Ovary (tissue), 10 donors: ENCODE measurements at places on chromosomes 4 and X.

DNA sequence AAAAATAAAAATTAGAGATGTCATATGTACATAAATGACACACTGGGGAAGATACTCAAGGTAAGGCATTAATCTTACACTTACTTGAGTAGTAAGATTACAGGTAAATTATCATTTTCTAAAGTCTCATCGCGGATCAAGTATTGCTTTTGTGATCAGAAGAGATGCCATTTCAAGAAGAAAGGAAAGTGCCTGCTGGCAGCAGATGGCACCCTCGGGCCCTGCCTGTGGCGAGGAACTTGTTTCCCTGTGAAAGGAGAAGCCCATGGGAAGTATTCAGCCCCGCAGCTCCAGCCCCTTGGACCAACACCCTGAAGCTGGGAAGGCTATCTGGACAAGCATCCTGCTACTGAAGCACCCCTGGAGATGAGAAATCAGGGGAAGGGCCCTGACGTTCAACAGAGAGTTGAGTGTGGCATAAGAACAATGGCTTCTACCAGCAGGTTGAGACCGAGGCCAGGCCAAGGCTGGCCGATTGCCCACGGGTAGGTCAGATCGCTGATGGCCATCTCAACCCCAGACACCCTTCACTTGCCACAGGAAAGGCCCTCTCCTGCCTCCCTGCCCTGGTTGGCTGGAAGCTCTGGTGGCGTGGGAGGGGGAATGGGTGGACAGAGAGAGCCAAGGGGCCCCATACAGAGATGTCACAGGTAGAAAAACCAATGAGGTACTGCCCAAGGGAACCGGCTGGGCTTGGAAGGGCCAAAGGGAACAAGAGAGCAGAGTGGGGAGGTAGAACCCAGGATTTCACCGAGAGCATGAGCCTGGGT lies 18.8 kb upstream of the MXD4 start:
- no peaks in the 10 kb centered on the region for H3K36me3 ChIP-seq
- no peak for DNase-seq
- no peak overlapping the region for H3K27ac ChIP-seq
- H3K4me1 ChIP-seq, result no peaks in the 10 kb centered on the region
- H3K27me3 ChIP-seq, result no peaks in the 10 kb centered on the region
- H3K4me3 ChIP-seq, result no peak overlapping the region

DNA sequence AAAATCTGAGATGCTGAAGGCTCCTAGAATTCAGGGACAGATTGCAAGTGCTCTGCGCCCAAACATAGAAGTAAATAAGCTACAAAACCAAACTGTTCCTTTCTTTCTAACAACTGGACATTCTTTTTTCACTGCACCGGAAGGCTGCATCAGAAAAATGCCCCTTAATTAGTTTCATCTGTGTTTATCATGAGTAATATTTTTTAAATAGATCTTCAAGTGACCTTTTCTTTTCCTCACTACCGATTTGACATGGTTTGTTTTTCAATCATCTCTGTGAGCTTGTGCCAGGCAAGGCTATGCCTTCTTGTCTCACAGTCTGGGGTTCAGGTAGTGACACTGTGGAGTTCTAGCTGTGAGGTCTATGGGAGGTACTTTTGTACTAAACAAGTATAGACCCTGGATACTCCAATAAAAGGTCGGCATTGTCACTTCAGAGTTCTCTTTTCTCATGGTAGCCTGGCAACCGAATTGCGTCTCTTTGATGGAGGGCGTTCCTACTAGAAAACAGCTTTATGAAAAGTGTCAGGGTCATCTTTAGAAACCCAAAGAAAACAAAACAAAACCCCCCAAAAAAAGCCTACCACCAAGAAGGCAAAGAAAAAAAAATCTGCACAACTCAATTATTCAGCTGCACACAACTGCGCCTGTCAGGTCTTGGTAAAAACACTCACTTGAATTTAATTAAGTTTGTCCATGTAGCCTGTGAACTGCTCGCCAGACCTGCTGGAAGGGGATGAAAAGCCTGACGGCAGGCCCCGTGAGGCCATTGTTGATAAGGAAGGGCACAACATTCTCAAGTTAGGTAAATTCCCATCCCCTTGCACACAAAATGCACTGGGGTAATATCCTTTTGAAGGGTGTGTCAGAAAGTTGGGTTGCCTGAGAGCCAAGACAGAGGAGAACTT lies 22.8 kb upstream of the ADAMTS3 start:
- no peak overlapping the region for H3K27ac ChIP-seq
- no peaks in the 10 kb centered on the region for H3K36me3 ChIP-seq
- DNase-seq, result no peak
- H3K4me3 ChIP-seq, result no peak overlapping the region

GRCh38 chr4:165060938-165061337 lies 7.3 kb downstream of the TRIM75 start:
- peaks cover 3% of the 10 kb centered on the region for H3K4me1 ChIP-seq
- no peak overlapping the region for H3K27ac ChIP-seq
- H3K27me3 ChIP-seq, result no peaks in the 10 kb centered on the region
- DNase-seq, result no peak
- H3K4me3 ChIP-seq, result no peak overlapping the region

- H3K36me3 ChIP-seq, result no peaks in the 10 kb centered on the region
- no peak overlapping the region for H3K4me3 ChIP-seq
- DNase-seq, result no peak
- H3K27me3 ChIP-seq, result no peaks in the 10 kb centered on the region
- H3K4me1 ChIP-seq, result no peaks in the 10 kb centered on the region
These were observed 226.0 kb upstream of the FTHL17 start for GRCh38 chrX:31297881-31298280.

DNA sequence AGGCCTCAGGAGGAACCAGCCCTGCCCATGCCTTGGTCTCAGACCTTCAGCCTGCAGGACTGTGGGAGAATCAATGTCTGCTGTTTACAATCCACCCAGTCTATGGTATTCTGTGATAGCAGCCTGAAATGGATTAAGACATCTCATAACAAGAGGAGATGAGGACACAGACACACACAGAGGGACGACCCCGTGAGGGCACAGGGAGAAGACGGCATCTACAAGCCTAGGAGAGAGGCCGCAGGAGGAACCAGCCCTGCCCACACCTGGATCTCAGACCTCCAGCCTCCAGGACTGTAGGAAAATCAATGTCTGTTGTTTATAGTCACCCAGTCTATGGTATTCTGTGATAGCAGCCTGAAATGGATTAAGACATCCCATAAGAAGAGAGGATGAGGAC lies 3.3 kb downstream of the SLC25A6 start:
- H3K27ac ChIP-seq, result no peak overlapping the region
- H3K36me3 ChIP-seq, result no peaks in the 10 kb centered on the region

- H3K27me3 ChIP-seq, result no peaks in the 10 kb centered on the region
- H3K4me3 ChIP-seq, result no peak overlapping the region
- H3K36me3 ChIP-seq, result no peaks in the 10 kb centered on the region
- no peak for DNase-seq
- no peak overlapping the region for H3K27ac ChIP-seq
These were observed 28.1 kb downstream of the TBC1D14 start for GRCh38 chr4:6937754-6938153.

DNA sequence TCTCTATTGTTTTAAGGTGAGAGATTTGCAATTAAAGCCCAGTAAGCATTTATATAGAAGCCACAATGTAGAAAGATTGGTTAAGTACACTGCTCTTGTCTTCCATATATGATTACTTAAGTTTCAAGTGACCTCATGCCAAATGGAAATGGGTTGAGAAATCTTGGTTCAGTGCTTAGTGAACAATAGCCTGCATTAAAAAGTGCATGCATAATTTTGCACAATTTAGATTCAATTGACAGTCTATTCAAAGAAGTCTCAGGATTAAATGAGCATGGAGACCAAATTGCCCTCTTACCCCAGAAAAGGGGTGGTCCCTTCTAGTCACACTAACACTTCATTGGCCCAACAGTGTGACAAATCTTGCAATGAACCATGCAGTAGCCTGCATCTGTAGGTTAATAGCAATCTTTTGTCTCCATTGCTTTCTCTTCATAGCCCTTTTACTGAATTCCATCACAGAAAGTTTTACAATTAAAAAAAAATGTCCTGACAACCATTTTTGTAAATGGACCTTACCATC lies 93.6 kb downstream of the HHIP start:
- H3K27me3 ChIP-seq, result no peaks in the 10 kb centered on the region
- H3K27ac ChIP-seq, result no peak overlapping the region
- no peaks in the 10 kb centered on the region for H3K4me1 ChIP-seq
- no peak overlapping the region for H3K4me3 ChIP-seq

- H3K36me3 ChIP-seq, result no peaks in the 10 kb centered on the region
- no peak overlapping the region for H3K4me3 ChIP-seq
- H3K4me1 ChIP-seq, result no peaks in the 10 kb centered on the region
- no peak for DNase-seq
- H3K27ac ChIP-seq, result no peak overlapping the region
These were observed 343.8 kb upstream of the CLNK start for GRCh38 chr4:11028334-11028733.

GRCh38 chr4:38497121-38497520 lies 166.9 kb upstream of the KLF3 start:
- H3K27me3 ChIP-seq, result no peaks in the 10 kb centered on the region
- DNase-seq, result no peak
- no peaks in the 10 kb centered on the region for H3K4me1 ChIP-seq
- H3K36me3 ChIP-seq, result no peaks in the 10 kb centered on the region
- H3K27ac ChIP-seq, result no peak overlapping the region
- H3K4me3 ChIP-seq, result no peak overlapping the region

- no peaks in the 10 kb centered on the region for H3K36me3 ChIP-seq
- DNase-seq, result no peak
- no peaks in the 10 kb centered on the region for H3K4me1 ChIP-seq
These were observed 186.0 kb downstream of the HHIP start for GRCh38 chr4:144831971-144832370.

GRCh38 chr4:153790962-153791551 lies 2.2 kb upstream of the SFRP2 start:
- H3K27ac ChIP-seq, result no peak overlapping the region
- H3K4me3 ChIP-seq, result no peak overlapping the region
- no peaks in the 10 kb centered on the region for H3K36me3 ChIP-seq

GRCh38 chr4:156473151-156473550 lies 498.4 kb downstream of the PDGFC start:
- no peak overlapping the region for H3K27ac ChIP-seq
- no peaks in the 10 kb centered on the region for H3K27me3 ChIP-seq
- H3K36me3 ChIP-seq, result no peaks in the 10 kb centered on the region
- H3K4me1 ChIP-seq, result no peaks in the 10 kb centered on the region
- H3K4me3 ChIP-seq, result no peak overlapping the region

GRCh38 chrX:97400492-97400891 lies 516.8 kb downstream of the RPA4 start:
- no peak overlapping the region for H3K27ac ChIP-seq
- DNase-seq, result no peak
- H3K27me3 ChIP-seq, result no peaks in the 10 kb centered on the region
- H3K4me3 ChIP-seq, result no peak overlapping the region
- H3K4me1 ChIP-seq, result peaks cover 1% of the 10 kb centered on the region

- no peaks in the 10 kb centered on the region for H3K27me3 ChIP-seq
- no peak overlapping the region for H3K27ac ChIP-seq
- H3K36me3 ChIP-seq, result no peaks in the 10 kb centered on the region
- no peak overlapping the region for H3K4me3 ChIP-seq
These were observed 209.9 kb downstream of the IQCM start for GRCh38 chr4:149605601-149606378.

DNA sequence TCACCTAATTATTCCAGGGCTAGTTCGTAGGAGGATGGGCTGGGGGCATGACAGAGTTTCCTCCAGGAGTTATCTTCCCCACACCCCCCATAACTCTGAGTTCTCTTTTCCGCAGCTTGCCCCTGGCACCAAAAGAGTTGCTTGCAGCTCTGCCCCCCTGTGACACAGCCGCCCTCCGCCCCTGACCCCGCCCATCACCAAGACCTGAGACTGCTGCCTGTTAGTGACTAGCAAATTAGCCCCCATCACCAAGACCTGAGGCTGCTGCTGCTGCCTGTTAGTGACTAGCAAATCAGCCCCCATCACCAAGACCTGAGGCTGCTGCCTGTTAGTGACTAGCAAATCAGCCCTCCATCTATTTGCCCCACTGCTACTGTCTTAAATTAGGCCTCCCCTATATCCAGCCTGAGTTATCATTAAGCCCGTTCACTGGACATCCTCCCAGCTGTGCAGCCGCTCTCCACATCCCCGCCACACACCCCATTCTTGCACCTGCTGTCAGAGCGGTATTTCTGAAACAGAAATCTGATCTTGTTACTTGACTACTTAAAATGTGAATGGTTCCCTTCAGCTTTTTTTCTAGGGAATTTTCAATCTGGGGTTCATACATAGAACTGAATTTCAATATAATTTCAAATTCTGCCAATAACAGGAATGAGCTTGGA lies 1.5 kb upstream of the PAPSS1 start:
- no peak overlapping the region for H3K4me3 ChIP-seq
- no peaks in the 10 kb centered on the region for H3K36me3 ChIP-seq
- no peak overlapping the region for H3K27ac ChIP-seq
- H3K27me3 ChIP-seq, result no peaks in the 10 kb centered on the region

- no peak for DNase-seq
- H3K27ac ChIP-seq, result no peak overlapping the region
- H3K27me3 ChIP-seq, result no peaks in the 10 kb centered on the region
- H3K4me3 ChIP-seq, result no peak overlapping the region
- H3K36me3 ChIP-seq, result no peaks in the 10 kb centered on the region
These were observed 56.3 kb downstream of the HUWE1 start for GRCh38 chrX:53630261-53630660.

DNA sequence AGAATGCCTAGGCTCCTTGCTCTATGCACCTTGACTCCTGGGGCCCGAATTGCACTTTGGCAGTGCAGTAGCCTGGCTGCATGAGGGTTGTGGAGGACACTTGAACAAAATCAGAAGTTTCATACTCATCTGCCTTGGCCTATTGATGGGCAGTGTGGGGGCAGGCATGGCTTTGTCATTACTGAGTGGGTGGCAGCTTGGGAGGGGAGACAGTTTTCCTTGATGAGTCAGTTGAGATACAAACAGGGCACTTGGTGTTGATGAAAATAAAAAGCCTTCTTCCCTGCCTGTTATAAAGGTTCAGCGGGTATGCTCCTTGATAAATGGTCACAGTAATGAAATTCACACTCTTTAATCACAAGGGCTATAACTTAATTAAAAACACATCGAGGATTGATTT lies 126.8 kb upstream of the MAMLD1 start:
- no peak overlapping the region for H3K27ac ChIP-seq
- DNase-seq, result no peak
- no peaks in the 10 kb centered on the region for H3K4me1 ChIP-seq
- H3K36me3 ChIP-seq, result no peaks in the 10 kb centered on the region
- no peak overlapping the region for H3K4me3 ChIP-seq
- H3K27me3 ChIP-seq, result no peaks in the 10 kb centered on the region

DNA sequence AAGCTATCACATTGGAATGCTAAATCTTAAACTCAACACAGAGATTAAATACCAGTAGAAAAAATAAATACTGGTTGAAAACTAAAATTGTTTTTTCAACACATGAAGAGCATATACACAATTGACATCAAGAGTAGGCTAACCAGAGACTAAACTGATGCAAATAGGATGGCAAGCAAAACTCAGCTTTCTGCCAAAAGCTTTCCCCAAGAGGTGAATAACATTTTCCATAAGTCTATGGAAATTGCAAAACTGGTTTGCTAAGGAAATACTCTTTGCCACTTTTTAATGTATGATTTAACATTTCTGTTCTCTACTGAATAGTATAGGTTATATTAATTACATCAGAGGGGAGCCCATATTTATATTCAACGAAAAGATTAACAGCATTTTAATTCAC lies 23.8 kb downstream of the IQCM start:
- no peaks in the 10 kb centered on the region for H3K4me1 ChIP-seq
- H3K36me3 ChIP-seq, result no peaks in the 10 kb centered on the region
- no peak overlapping the region for H3K4me3 ChIP-seq
